Amniotic stem cell (primary cell): ENCODE measurements at places on chromosomes 4 and X.

DNA sequence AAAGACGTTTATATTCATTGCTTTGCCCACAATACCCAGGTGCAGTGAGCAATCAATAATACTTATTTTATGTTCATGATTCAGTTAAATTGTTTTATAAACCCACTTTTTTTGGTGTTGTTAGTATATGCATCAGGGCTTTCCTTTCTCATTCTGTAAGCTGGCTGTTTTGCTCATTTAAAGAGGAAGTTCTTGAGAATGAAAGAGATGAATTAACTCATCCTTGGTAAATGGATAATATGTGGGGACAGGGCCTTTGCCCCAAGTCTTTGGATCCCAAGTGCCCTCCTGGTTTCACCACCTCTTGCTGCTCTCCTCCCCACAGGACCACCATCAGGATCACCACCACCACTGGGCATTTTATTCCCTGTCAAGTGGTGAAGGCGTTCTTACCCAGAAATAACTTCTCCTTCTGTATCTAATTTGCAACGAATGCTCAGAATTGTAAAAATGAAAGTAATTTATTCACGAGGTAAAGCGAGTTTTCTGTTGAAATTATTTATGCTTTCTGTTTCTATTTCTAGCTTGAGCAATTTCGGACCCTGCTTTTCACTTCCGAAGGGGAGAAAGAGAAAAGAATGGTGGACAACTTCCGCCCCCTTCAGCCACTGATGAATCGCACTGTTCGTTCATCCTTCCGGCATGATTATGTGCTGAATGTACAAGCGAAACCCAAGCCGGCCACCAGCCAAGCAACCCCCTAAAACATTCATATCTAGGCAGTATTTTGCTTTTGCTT is 8.2 kb upstream of the ZRSR2 start:
- DNase-seq = no peak

DNA sequence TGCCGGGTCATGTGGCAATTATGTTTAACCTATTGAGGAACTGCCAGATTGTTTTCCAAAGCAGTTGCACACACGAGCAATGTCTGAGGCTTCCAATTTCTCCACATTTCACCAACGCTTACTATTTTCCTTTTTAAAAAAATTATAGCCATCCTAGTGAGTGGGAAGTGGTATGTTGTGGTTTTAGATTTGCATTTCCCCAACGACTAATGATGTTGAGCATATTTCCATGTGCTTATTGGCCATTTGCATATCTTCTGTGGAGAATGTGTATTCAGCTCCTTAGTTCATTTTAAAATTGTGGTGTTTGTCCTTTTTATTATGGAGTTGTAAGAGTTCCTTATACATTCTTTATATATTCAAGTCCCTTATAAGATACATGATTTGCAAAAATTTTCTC is 60.2 kb downstream of the MTMR1 start:
- no peak for DNase-seq

- no peak for DNase-seq
These were observed 441.6 kb upstream of the PITX2 start for GRCh38 chr4:111064342-111064993.

GRCh38 chrX:112512509-112512908 is 167.2 kb downstream of the LHFPL1 start:
- DNase-seq = no peak

DNA sequence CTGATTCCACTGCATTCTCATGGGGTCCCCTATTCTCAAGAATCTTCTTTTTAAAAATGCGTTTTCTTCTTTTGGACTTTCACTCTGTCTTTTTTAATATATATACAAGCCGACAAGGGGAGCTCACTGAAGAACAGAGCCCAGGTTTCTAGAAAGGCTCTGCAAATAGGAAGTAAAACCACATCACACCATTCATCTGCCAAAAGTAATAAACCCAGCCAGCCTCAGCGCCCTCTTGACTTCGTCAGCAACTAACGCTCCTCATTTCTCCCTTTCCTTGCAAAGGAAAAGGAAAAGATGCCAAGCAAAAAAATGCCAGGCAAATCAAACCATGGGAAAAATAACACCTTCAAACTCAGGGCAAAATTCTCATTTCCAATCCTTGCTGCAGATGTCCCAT is 136.4 kb downstream of the HHIP start:
- no peak for DNase-seq

GRCh38 chr4:23382879-23383278 is 507.0 kb downstream of the PPARGC1A start:
- no peak for DNase-seq
